Uterus (tissue), 4 donors: ENCODE measurements at places on chromosomes 2 and 18.
A peak's percentile ranks its signal among the peaks of the same experiment; 100 is the strongest.

- no peaks in the 10 kb centered on the region for H3K27me3 ChIP-seq
- no peak overlapping the region for H3K4me3 ChIP-seq
- no peaks in the 10 kb centered on the region for H3K36me3 ChIP-seq
- H3K27ac ChIP-seq = no peak overlapping the region
- DNase-seq = no peak
These were observed 86.9 kb upstream of the ZC3H15 start for GRCh38 chr2:186399082-186399644.

- H3K4me1 ChIP-seq = peaks cover 5% of the 10 kb centered on the region
- H3K27me3 ChIP-seq = no peaks in the 10 kb centered on the region
- H3K27ac ChIP-seq = peak overlapping the region; percentile 30
- H3K36me3 ChIP-seq = no peaks in the 10 kb centered on the region
- H3K4me3 ChIP-seq = no peak overlapping the region
These were observed 31.3 kb downstream of the ITGA6 start for GRCh38 chr2:172458561-172459124.

GRCh38 chr2:26394694-26395093, 7.0 kb upstream of the DRC1 start:
- H3K27ac ChIP-seq = no peak overlapping the region
- H3K36me3 ChIP-seq = no peaks in the 10 kb centered on the region
- no peak for DNase-seq
- H3K4me3 ChIP-seq = no peak overlapping the region
- H3K27me3 ChIP-seq = no peaks in the 10 kb centered on the region

DNA sequence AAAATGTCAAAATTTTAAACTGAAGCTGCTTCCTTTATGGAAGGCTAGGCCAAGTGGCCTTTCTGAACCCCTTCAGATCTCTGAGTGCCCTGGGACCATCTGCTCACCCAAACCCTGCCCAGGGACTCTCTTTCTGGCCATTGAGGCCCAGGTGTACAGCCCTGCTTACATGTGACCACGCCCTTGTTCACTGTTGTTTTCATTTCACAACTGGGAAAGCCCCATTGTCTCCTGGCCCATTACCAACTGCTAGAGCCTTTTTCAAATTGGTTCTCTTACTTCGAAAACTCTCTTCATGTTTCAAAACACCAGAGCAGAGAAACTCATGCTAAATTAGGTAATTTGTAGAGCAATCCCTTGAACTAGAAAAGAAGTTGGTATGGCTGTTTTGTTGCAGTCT, 219.5 kb upstream of the TANK start:
- peak overlapping the region; percentile 14 for H3K27ac ChIP-seq
- H3K36me3 ChIP-seq = no peaks in the 10 kb centered on the region
- DNase-seq = no peak
- H3K4me3 ChIP-seq = no peak overlapping the region

DNA sequence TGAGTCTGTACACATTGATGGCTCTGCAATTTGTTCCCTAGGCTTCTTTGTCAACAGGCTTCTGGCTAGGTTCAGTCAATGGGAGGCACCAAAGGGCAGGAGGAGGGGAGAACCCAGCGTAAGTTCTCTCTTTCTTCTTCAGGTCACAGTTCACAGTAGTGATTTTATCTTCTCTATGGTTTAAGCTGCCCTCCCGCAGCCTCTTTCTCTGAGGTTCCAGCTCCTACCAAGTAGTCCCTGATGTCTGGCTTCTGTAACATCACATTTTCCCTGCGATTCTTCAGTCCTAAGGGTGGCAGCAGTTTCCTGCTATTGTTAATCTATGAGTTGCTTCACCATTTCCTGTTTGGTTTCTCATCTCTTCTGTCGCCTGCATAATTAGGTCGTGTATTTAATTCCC, 107.4 kb downstream of the CPO start:
- H3K27ac ChIP-seq = no peak overlapping the region
- no peaks in the 10 kb centered on the region for H3K27me3 ChIP-seq
- no peaks in the 10 kb centered on the region for H3K4me1 ChIP-seq
- no peaks in the 10 kb centered on the region for H3K36me3 ChIP-seq
